Fibroblast of skin of right biceps (primary cell): ENCODE measurements at places on chromosomes 1 and 21.

DNA sequence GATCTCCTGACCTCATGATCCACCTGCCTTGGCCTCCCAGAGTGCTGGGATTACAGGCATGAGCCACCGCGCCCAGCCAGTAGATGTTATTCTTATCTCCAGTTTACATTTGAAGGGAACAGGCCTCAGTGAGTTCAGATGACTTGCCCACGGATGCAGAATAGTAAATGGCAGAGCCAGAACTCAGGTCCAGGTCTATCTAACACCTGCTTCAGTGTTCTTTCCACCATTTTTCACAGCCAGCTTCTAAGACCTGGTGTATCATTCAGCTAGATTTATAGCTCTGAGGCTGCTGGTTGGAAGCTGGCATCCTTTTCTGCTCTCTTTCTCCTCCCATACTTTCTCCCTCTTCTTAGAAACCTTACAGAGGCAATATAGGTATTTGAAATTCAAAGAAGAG is 10.8 kb downstream of the FABP3 start:
- DNase-seq = no peak

DNA sequence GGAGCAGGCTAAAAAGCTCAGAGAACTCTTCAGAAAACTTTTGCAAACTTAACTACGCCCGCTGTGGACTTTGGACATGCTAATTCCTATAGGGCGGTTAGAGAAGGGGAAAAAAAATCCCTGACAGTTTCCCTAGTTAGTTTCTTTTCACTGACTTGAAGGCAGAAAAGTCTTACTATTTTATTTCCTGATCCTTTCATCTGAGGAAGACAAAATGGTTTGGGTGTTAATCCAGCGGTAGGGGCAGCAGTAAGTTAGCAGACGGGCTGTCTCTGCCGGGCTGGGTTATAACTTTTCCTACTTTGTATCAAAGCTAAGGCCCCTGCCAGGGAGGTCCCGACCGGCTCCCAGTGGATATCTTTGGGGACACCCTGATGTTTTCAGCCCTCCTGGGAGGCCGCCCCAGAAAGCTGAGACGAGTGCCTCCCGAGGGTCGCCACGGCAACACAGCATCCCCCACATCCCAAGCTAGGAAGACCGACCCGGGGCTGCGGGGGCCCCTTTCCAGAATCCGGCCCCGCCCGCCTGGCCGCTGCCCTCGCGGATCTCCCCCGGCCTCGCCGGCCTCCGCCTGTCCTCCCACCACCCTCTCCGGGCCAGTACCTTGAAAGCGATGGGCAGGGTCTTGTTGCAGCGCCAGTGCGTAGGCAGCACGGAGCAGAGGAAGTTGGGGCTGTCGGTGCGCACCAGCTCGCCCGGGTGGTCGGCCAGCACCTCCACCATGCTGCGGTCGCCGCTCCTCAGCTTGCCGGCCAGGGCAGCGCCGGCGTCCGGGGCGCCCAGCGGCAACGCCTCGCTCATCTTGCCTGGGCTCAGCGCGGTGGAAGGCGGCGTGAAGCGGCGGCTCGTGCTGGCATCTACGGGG is 162.6 kb downstream of the RUNX1 start:
- no peak for DNase-seq

DNA sequence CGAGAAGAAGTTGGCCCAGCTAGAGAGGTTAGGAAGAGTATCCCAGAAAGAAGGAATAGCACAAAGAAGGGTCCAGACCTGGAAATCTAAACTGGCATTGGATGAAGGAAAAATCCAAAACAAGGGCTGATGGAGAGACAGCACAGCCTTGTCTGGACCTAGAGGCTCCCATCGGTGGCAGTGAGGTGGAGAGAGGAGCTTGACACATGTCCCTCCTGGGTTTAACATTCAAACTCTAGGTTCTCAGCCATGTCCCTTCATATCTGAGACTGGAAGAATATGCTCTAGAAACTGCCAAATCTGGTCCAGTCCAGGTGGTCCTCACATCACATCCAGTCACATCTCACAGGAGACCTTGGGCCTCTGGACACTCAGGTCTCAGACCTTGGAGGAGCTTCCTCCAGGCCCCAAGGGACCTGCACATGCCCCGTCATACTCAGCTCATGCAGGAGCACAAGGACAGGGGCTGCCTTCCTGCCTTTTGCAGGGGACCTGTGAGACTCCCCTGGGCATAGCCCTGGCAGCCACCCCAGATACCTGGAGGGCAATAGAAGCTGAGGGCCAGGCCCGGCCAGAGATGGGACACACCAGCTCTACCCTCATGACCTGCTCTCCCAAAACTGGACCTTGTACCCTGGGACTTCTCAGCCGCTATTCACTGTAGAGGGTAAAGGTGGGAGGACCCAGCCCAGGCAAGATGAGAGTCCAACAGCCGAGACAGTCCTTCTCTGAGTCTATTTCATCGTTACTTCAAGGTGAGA is 7.5 kb downstream of the TMEM125 start:
- no peak for DNase-seq

DNA sequence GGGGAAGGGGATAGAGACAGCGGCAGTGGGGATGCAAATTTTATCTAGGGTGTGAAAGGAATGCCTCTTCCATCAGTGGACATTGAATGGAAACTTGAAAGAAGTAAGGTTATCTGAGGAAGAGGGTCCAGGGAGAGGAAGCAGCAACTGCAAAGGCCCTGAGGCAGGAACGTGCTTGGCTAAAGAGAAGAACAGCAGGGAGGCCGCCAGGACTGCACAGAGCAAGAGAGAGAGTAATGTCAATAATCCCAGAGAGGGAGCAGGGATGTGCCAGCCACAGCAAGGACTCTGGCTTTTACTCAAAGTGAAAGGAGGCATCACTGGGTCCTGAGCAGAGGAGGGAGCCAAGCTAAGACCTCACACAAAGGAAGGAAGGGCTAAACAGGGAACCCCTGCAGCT is 50.9 kb downstream of the KCND3 start:
- DNase-seq = no peak

DNA sequence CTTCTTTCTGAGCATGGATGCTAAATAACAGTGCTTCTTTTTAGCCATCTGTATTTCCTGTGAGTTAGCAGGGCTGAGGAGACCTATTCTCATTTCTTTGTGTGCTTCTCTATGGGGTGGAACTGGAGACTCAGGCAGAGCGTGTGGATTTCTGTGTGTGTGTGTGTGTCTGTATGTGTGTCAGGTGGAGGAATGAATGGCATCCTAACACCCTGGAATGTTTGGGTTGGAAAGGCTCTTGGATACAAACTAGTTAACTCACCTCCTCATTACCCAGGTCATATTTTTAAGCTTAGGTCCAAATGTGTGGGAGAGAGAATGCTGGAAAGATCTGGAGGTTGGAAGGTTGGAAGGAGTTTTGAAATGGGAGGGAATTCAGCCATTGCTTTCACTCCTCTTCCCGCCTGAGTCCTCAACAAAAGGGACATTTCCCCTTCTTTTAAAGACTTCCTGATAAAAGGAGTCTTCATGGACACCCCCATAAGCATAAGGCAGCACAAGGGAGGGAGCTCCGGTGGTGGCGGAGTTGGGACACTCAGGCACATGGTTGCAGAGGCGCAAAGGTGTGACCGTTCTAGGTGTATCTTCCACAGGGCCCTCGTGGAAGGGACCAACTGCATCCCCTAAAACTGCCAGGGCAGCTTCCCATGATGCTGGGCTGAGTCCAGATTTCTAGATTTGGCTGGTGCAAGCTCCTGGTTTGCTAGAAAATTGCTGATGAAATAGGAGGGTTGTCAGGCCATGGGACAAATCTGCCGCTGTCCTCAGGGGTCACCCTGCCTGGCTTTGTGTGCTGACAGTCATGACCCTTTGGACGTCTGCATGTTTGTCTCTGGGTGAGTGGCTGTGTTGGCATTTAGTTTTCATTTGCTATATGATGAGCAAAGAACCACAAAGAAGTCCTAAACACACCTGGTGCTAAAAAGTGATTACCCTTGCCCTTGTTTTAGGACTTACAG is 37.6 kb downstream of the MTARC1 start:
- peak; percentile 51 for DNase-seq

DNA sequence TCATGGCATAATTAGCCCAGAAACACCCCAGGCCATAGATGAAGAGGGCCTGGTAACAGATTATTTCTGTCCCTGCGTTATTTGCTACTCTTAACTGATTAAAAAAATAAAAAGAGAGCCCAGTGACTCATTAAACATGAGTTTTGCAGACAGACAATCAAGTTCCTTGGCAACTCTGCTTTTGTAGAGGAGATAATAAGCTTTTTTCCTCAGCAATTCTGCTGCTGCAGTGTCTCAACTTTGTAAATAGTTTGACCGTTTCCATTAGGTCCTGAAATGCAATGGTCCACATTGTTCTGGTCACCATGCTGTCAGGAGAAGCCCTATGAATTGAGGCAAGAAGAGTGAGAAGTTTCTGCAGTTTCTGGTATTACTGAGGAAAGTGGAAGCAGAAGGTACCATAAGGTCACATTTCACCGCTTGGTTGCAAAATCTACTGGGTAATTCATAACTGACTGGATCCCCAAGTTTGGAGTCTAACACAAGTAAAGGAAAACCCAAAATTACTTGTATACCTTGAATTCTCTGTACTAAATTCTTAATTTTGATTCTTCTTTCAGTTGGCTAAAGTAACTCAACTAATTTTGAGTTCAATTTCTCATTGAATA is 139.5 kb downstream of the ZZZ3 start:
- peak; percentile 40 for DNase-seq

DNA sequence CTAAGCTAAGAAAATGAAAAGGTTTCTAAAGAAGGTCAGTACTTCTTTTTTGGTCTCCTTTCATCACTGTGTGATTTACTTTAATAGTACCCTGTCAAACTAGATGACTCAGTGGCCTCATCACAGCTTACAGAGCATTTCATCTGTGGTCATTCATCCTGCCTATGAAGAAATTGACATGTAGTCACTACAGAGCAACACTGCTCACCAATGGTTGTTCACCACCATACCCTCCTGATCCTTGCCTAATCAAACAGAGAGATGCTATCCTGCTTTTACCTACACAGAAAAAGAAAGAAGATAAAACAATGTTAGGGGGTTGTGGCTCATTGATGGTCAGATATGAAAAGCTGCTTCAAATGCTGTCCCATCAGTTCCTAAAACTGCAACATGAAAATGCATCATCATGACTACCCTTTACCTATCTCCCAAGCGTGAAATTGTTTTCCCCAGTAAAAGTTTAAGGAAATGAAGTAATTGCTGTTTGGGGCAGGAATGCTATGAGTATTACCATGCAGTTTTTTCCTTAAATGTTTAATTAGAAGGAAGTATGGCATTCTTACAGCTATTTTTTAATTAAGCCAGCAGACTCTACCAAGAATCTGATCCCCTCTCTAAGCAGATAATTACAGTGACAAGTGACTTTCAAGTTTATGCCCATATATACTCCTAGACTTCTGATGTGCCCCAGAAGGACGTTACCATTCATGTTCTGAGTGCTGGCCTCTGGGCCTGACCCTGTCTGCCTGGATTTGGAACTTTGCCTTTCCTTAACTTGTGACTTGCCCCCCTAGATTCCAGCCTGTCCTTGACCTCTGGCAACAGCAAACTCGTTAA is 46.1 kb upstream of the FBXO28 start:
- DNase-seq = peak; percentile 85

DNA sequence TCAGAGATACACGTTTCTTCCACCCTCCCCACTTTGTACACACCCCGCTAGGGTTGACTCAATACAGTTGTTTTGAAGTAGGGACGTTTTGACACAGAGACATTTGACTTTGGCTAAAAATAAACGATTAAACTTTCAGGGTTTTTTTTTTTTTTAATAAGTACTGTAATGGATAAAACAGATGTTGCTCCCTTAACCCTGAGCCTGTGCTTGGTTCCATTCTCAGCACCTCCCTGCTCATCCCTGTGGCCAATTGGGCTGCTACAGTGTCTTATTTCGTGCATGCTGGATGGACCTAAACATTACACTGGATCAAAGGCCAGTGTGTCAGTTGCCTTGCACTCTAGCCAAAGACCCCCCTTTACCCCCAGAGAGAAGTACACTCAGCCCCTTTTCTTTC is 16.9 kb downstream of the GRHL3 start:
- DNase-seq = no peak

GRCh38 chr1:75614399-75614756 is 3.5 kb upstream of the SLC44A5 start:
- no peak for DNase-seq

GRCh38 chr1:93701629-93702028 is 20.0 kb upstream of the BCAR3 start:
- peak; percentile 100 for DNase-seq

DNA sequence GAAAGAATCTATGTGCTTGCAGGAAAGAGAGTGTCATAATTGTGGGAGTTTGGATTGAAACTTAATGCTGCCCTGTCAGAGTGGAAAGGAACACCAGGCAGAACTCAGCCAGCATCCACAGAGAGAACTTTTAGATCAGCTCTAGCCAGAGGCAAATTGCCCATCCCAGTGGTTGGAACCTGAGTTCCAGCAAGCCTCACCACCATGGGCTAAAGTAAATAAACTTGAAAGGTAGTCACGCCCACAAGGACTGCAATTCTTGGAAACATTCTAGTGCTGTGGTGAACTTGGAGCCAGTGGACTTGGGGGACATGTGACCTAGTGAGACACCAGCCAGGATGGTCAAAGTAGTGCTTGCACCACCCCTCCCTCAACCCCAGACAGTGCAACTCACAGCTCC is 571.6 kb downstream of the LRRIQ3 start:
- DNase-seq = no peak

DNA sequence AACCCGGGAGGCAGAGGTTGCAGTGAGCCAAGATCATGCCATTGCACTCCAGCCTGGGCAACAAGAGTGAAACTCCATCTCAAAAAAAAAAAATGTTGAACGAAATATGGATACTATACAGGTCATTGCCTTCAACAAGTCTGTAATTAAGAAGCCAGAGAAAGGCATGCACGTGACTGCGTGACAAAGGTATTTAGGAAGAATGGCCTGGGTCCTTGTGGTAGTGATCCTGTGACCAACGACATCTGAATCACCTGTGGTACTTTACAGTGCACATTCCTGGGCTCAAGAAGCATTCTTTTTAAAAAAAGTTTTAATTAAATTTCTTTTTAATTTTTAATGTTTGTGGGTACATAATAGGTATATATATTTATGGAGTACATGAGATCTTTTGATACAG is 115.0 kb downstream of the GREM2 start:
- DNase-seq = peak; percentile 57

GRCh38 chr21:35136586-35137219 is 87.6 kb upstream of the RUNX1 start:
- peak; percentile 69 for DNase-seq

DNA sequence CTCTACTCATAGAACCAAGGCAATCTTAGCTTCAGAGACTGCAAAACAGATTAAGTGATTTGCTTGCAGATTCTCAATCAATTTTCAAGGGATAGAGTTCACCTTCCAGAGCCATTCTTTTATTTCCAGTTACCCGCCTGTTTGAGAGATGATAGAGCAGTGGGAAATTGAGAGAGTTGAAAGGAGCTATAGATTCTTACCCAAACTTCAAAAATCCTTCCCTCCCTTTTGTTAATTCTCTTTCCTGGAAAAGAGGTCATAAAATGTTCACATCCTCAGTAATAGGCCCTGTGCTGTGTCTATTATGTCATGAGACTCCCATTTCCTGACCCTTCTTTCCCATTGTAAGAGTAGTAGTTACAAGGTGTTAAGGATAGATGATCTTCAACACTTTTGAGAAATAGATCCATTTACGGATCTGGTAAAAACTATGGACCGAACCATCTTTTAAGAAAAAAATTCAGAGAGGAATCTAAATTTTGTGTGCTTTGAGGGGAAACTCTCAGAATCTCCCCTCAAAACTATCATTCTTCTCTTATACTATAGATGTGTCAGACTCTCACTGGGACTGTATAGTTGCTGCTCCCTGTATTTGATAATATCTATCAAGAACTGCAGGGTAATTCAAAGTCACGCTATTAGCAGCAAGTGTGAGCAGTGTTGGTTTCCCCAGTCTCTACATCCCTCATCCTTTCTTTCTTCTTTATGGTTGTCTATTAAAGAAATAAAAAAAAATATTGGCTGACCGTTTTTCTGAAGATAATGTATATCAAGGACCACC is 8.0 kb downstream of the RGS4 start:
- no peak for DNase-seq

GRCh38 chr1:20980051-20980450 is 192.9 kb upstream of the HP1BP3 start:
- no peak for DNase-seq
